Fibroblast of gingiva (primary cell): ENCODE measurements at places on chromosomes 11 and 22.
A peak's percentile ranks its signal among the peaks of the same experiment; 100 is the strongest.

DNA sequence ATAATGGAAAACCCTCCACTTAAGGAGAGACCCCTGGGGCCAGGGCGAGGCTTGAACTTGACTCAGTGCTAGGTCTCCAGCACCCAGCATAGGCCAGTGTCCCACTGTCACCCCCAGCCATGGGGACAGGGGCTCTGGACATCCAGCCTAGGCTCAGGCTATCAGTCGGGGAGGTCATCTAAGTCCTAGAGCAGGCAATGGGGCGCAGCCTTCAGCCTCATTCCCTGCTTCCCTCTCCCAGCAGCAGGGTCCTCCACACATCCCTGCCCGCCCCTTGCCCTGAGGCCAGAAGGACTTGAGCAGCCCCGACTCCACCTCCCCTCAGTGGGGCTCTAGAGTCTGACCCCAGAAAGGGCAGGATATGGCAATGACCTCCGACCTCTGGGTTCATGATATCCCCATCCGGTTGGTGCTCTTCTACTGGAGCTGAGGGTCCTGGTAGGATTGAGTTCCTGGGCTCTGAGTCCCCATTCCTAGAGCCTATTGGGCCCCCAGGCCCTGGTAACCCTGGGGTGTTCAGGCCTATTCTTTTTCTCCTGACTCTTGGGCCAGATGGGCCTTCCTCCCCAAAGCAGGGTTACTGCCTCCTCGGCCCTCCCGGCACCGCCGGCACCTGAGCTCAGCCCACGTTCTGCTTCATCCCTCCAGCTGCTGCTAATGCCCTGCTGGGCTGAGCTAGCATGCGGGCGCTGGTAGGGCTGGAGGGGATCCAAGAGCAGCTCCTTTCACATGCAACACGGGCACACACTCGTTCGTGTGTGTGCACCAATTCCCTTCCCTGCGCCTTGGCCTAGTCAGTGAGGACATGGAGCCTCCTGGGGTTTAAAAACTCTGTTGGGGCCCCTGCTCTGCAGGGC lies 4.4 kb downstream of the CST6 start:
- DNase-seq = no peak

GRCh38 chr22:39989633-39990032 lies 5.1 kb upstream of the FAM83F start:
- DNase-seq = no peak

GRCh38 chr11:36360318-36360717 lies 64.2 kb downstream of the PRR5L start:
- no peak for DNase-seq

DNA sequence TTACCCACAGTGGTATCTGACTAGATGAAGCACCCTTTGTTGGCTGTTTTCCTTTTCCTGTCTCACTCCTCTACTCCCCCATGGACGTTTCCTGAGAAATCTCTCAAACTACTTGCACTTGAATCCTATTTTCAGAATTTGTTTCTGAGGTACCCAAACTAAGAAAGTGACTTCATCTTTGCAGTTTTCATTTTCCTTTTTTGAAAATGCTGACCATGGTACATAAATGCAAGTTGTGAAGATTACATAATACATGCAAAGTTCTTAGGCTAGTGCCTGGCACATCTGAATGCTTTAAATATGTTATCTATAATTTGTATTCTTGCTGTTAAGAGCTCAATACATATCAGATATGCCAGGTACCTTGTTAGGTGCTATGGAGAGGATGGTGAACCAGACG lies 644.7 kb upstream of the TENM4 start:
- no peak for DNase-seq

GRCh38 chr11:94272738-94273313 lies 31.6 kb upstream of the IZUMO1R start:
- no peak for DNase-seq

DNA sequence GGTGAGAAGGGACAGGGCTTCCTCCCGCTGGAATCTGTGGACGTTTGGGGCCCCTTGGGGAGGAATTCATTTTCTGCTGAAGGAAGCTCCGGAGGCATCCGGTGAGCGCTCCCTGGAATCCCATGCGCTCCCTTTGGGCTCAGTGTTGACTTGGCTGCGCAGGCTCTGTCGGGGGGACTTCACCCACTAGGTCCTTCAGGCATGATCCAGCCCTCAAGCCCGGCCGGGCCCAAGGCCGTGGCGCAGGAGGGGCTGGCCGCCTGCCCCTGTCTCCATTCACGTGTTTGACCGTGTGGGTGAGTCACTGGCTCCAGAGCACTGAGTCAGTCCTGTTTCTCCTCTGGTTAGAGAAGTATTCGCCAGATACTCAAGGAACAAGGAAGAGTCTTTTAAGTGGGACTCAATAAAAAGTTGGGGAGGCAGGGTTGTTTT lies 1.4 kb downstream of the CTTN start:
- peak; percentile 90 for DNase-seq

DNA sequence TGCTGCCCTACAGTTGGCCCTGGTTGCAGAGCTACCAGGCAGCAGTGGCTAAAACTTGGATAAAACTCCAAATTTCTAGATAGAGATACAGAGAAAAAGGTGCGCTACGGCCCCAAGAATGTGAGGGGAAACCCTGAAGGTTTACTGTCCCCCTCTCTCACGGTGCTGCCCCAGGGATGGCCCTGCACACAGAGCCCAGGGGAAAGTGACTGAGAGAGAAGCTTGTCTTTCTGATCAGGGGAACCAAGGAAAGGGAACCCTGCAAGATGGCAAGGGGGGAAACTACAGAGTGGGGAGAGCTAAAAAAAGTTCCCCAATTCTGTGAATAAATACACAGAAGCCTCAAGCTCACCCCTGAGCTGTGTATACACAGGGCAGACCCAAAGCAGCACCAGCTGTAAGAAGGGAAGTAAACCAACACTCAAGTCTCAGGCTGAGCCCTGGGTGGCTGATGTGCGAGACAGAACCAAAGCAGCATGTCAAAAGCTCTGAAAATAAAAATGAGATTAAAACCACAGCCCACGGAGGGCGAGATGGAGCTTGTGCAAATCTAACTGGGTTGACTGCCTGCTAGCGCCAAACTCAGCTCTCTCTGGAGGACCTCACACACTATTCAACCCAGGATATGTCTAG lies 22.1 kb downstream of the GNB1L start:
- no peak for DNase-seq

DNA sequence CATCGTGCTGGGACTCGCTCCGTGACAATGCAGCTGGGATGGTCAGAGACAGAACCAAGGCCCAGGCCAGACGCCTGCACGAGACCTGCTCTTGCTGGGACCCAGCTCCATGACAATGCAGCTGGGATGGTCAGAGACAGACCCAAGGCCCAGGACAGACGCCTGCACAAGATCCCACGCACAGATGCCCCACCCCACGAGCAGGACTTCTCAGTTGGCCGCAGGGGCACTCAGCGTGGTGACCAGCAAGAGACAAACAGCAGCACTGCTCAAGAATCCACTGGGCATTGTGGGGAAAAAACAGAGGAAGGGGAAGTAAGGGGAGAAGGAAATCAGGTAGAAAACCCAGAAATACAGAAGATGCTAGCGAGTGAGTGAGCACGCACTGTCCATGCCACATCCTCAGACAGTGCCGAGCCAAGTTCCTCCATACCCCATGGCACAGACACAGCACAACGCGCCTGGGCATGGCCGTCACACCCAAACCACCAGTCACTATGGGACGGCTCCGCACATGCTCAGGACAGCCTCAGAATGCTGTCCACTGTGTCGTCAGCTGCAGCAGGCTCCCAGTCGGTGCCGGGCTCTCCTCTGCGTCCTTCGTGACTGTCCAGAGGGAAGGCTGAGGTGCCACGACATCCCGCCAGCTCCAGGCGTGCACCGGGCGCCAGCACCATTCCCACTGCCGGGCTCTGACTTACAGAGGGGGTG lies 44.5 kb downstream of the BRD1 start:
- no peak for DNase-seq

DNA sequence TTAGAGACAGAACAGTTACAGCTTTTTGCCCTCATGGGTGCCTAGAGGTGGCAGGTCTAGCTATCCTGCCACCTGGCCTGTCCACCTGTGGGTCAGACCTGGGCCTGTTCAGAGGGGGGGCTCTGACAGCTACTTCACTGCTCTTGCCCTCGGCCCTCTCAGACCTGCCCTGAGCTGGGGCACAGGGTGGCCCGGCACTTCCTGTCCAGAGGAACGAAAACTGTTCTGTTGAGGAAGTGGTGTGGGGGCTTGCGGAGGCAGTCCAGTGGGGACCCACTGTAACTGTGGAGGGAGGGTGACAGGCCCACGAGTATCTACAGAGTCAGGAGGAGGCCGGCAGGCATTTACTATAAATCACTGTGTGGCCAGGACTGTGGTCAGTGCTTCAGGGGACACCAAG lies 16.2 kb downstream of the TESMIN start:
- no peak for DNase-seq

GRCh38 chr11:116540645-116541304 lies 232.0 kb downstream of the BUD13 start:
- DNase-seq = no peak

DNA sequence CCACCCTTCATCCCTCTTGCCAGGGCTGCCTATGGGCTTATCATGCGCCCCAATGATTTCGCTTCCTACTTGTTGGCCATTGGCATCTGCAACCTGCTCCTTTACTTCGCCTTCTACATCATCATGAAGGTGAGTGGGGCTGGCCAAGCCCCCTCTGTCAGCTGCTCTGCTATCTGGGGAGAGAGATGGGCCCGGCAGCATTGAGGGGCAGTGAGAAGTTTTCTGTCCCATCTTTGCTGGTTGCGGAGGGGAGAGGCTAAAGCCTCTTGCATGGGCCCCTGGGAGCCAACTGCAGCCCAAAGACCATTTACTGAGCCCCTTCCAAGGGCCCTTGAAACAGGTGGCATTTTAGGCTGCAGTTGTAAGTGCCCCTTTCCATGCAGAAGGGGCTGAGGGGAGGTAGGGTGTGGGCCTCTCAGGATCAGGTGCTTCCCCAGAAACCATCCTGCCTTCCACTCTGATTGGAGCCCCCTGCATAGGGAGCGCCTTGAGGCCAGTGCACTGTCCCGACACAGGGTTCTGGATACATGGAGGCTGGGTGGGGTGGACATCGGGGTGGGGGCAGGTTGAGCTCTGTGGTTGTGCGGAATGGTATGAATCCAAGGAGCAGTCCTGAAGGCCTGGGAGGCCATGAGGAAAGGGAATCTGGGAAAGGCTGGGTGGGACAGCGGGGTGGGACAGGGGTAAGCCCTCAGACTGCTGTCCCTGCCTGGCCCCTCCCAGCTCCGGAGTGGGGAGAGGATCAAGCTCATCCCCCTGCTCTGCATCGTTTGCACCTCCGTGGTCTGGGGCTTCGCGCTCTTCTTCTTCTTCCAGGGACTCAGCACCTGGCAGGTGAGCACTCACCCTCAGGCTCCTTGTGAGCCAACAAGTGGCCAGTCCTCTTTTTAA lies 5.8 kb upstream of the TAGLN start:
- no peak for DNase-seq

DNA sequence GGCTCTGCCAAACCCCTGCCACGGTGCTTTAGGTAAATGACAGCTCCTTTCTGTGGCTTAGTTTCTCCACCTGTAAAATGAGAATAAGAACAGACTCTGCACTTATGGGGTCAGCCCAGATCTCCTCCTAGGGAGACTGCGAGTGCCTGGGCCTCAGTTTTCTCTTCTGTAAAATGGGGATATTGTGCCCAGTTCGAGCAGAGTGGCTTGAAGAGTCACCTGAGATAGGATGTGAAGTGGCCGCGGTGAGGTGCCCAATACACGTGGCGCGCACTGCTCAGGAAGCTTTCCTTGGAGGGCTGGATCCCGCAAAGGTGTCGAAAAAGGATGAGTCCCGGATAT lies 473 bp upstream of the EMID1 start:
- DNase-seq = no peak

GRCh38 chr11:643849-644738 lies 7.0 kb downstream of the DRD4 start:
- DNase-seq = no peak

DNA sequence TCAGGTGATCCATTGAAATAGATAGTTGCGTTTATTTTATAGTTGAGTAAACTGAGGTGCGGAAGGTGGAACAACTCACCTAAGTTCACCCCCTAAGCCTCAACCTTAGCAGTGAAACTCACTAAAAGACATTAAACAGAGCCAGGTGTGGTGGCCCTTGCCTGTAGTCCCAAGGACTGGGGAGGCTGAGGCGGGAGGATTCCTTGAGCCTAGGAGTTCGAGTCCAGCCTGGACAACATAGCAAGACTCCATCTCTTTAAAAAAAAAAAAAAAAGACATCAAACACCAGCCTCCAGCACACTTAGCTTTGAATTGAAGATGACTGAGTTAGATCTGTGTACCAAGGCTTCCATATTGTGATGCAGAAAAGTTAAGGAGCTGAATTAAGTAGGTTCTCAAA lies 845 bp upstream of the RAB36 start:
- no peak for DNase-seq

DNA sequence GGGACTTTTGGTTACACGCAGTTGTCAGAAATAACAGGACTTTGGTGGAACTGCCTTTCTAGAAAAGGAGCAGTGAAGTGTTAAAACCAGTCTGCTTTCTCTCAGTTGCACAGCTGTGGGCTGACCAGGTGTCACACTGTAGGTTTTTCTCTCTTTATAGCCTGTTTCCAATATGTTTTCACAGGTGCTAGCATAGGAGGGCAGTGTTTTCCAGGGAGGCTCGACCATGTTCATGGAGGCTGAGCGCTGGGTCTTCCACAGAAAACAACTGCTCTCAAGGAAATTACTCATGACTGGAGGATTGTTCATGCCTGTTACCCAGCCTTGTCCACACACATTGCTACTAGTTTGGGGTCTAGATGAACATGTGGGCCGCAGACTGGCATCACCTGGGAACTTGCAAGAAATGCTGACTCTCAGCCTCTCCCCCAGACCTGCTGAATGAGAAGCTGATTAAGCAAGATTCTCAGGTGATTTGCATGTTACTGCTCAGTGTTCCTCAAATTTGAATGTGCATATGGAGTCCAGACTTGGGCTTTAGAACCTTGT lies 157.7 kb downstream of the MAML2 start:
- DNase-seq = no peak

DNA sequence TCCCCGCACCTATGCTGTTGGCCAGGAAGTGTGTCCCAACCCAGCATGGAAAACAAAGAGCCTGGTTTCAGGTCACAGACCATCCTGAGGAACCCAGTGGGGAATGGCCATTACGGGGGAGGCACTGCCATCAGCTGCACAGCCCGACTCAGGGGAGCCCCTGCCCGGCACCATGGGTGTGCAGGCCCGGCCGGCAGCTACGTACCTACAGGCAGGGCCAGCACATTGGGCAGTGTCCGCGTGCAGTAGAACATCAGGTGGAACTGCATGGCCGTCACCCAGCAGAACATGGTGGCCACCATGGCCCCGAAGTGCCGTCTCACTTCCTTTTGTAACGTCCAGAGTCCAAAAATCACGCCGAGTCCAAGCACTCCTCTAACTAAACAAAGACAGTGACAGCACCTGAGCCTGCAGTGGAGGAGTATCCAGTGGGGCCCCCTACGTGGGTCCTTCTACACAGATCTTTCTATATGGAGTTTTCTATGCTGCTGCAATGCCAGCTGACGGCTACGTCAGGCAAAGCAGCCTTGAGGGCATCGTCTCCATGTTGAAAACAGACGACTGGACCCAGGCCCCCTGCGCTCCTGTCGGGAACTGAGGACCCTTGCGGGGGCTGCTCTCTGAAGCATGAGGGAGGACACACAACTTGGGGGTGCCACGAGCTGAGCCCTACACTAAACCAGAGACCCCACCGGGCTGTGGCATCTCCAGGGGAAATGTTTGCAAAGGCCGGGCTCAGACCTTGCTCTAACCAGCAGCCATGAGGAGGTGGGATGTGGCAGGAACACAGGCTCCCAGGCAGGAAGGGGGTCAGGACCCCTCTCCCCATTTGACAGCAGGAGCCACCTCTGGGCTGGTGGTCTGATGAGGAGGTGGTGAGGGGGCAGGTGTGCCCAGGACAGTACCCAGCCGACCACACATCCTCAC lies 7.7 kb downstream of the ALG12 start:
- DNase-seq = no peak

GRCh38 chr22:20154602-20155187 lies 3.8 kb upstream of the CCDC188 start:
- DNase-seq = no peak
